ENCODE measurements at places on chromosomes 12 and 14. TPM values are rescaled to one million over a fixed set of nuclear protein-coding genes. Genes with fewer than 3 reads are reported as not detected.

- DNase-seq, result no peak
These were observed 111.7 kb downstream of the PPP2R5E start for GRCh38 chr14:63431466-63431865.

- no peak for DNase-seq
These were observed 47.4 kb downstream of the AVPR1A start for GRCh38 chr12:63103494-63104131.

Gene LMNTD1
- total RNA-seq, result not detected

DNA sequence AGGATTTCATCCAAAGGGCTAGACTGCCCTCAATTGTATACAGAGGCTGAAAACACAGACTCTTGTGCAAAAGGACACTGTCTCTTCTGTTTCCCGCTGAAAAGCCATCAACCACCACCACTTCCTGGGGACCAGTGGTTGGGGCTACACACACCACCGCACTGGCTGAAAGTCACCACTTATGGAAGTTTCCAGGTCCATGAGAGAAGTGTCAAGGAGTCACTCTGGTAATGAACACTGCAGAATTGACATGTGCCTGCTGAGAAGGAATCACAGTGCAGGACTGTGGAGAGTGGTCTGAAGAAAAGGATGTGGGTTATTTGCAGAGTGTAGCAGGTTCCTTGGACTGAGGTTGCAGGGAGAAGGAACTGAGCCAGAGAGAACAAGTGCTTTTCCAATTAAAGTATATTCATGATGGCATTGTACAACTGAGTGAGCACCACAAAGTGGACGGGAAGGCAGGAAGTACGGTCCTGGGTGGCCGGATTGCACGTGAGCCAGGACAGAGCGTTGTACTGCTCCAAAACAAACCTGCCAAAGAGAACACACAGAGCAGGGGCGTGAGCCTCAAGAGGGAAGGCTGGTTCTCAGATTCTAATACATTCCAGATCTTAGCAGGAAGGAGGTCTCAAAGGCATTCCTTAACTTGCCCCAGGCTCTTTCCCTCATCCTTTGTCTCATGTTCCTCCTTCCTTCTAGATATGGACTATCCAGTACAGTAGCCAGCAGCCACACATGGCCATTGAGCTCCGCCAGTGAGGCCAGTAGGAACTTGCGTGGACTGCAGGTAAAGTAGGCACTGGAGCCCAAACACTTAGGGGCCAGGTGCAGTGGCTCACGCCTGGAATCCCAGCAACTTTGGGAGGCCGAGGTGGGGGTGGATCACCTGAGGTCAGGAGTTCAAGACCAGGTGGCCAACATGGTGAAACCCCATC, 316.4 kb downstream of the MED13L start:
- no peak for DNase-seq

Gene VSX2
- not detected for total RNA-seq

Gene TRHDE
- total RNA-seq, result 8.8 TPM

- DNase-seq, result no peak
These were observed 25.2 kb upstream of the PPP1R13B start for GRCh38 chr14:103872481-103873113.

Measured in H4 (cell line).